ENCODE measurements at places on chromosomes 3 and 15.
A peak's percentile ranks its signal among the peaks of the same experiment; 100 is the strongest.

- DNase-seq = peak; percentile 18
Measured at GRCh38 chr3:51955893-51956770, 951 bp downstream of the GPR62 start.

- no peak for DNase-seq
Measured at GRCh38 chr3:124291008-124291407, 299.1 kb upstream of the ROPN1 start.

DNA sequence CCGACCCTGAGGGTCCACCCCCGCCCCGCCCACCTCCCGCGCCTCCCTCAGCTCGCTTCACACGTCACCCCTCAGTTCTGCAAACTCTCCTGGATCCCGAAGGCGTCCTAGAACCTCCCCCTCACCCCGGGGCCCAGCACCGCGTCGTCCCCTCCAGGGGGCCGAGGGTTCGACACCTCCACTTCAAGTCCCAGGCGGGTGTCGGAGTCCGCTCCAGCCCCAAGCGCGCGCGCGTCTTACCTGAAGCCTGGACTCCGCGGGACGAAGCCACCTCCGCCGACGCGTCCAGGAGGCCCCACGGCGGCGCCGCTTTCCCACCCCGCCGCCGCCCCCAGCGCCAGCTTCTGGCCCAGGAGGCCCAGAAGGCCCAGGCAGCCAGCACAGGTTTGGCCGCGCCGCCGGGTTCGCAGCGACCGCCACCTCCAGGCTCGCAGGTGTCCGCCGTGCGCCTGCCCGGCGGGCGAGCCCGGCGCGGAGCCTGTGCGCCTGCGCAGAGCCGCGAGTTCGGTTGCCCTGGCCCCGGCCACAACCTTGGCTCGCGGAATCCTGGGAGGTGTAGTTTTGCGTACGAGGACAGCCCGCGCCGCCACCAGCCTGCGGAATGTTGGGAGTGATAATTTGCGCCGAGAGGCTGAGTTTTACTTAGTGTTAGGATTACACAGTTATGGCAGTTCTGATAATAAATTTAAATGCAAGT is at the start of gene POMGNT2:
POMGNT2 (minus strand) TSS at position 484 of the 697 bp plus-strand sequence. CDS start 24,648 bp downstream, outside the sequence.
- DNase-seq = peak; percentile 91

DNA sequence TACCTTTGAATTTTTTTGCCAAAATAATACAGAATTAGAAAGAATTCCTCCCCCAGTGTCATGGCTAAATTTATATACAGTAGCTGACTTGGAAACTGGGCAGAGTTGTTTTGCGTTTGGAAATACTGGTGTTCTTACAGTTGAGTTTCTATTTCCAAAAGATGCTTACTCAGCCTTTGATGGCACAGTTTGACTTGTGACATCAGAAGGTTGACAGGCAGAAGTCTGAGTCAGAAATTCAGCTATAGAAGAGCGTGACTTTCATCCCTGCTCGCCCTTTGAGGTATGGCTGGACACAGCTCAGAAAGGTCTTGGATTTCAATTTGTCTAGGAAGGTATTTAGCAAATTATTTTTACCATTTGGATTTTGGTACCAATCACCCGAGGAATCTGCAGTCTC is 175.8 kb downstream of the VGLL4 start:
- DNase-seq = no peak

DNA sequence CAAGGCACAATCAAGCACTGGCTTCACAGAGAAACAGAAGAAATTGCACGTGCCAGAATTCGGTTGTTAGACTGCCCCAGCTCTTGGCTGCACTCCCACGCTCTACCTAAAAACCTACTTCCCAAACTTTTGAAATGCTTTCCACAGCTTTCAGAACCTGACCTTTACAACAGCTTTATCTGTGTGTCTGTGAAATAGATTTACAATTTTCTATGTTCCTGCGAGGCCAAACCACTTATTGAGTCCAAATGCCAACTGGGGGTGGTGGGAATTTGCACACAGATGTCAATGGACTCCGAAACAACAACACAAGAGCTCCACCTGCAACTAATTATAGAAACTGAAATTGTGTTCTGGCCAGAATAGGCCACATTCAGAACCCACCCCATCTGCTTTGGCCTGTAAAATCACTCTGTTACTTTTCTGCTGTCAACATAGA is 44.6 kb downstream of the ERC2 start:
- DNase-seq = no peak

DNA sequence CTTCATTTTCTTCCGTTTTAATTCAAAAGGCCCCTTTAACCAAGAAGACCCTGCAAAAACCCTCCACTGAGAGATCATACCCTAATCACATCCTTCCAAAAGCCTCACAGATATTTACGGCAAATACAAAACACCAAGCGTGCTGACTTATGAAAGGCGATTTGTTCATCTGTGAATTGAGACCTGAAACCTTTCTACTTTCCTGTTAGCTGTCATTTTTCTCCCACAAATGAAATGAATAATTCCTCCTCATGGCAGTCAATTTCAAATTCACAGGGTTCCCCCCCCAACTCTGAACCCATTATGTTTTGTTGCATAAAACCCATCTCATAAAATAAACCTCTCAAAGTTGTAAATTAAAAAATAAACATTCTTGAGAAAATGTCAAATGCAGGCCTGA is 149.6 kb downstream of the PDZRN3 start:
- DNase-seq = no peak

DNA sequence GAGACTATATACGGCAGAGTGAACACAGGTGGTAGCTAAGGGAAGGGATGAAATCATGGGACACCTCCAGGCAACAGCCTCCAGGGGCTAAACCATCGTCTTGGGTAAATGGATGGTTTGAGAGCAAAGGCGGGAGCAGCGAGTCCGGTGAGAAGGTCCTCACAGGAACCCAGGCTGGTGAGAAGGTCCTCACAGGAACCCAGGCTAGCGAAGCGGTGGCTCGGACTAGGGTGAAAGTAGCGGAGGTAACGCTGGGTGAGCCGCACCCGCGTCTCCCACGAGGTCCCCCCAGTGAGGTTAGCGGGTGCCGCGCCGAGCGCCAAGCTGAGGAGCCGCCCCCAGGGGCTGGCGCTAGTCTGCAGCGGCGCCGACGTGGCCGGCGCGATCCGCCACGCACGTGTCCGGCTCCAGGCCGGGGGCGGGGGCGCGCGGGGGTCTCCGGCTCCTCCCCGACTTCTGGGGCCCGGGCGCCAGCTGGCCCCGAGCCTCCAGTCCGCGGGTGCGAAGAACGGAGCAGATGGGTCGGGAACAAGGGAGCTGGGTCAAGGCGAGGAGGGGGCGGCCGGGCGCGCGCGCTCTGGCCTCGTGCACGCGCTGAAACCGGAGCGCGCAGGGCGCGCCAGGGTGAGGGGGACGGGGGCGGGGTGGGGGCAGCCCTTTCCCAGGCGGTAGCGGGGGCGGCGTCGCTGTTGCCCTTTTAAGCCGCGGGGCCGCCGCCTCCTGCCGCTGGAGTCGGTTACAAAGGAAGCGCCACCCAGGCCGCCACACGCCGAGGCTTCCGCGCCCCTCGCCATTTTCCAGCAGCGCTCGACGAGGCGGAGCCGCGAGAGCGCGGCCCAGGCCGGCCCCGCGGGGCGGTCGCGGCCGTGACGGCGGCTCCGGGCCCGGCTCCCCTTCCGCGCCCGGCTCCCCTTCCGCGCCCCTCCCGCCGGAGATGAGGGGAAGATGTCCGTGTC is at the start of gene UBE2Q2:
UBE2Q2 (plus strand) TSS at position 726 of the 956 bp plus-strand sequence; CDS start at position 946, 220 bp downstream.
- DNase-seq = peak; percentile 78

GRCh38 chr15:99963976-99964375 is 230.7 kb upstream of the LYSMD4 start:
- no peak for DNase-seq

DNA sequence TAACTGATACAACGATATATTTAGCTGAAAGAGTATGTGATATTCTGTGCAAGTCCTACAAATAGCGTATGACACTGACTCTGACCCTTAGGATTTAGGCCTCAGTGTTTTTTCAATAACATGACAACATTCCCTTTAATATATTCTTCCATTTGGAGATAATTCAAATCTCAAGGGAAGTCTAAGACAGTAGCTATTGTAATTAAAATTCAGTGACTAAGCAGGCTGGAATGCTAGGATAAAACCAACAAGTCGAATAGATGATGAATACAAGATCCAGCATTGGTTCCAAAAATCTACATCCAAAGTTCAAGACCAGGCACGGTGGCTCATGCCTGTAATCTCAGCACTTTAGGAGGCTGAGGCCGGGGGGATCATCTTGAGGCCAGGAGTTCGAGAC is 56.2 kb downstream of the QTRT2 start:
- no peak for DNase-seq

DNA sequence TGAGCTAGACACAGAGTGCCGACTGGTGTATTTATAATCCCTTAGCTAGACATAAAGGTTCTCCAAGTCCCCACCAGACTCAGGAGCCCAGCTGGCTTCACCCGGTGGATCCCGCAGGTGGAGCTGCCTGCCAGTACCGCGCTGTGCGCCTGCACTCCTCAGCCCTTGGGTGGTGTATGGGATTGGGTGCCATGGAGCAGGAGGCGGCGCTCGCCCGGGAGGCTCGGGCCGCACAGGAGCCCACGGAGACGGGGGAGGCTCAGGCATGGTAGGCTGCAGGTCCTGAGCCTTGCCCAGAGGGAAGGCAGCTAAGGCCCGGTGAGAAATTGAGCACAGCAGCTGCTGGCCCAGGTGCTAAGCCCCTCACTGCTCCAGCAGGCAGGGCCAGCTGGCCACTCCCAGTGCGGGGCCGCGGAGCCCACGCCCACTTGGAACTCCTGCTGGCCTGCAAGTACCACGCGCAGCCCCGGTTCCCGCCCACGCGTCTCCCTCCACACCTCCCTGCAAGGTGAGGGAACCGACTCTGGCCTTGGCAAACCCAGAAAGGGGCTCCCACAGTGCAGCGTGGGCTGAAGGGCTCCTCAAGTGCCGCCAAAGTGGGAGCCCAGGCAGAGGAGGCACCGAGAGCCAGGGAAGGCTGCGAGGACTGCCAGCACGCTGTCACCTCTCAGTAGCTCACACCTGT is 109.7 kb downstream of the NSMCE3 start:
- no peak for DNase-seq

DNA sequence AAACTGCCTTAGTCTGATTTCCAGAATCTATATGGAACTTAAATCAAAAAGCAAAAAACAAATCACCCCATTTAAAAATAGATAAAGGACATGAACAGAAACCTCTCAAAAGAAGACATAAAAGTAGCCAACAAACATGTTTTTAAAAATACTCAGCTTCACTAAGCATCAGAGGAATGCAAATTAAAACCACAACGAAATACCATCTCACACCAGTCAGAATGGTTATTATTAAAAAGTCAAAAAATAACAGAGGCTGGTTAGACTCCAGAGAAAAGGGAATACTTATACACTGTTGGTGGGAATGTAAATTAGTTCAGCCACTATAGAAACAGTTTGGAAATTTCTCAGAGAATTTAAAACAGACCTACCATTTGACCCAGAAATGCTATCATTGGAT is 367.9 kb downstream of the ZIC4 start:
- DNase-seq = no peak

DNA sequence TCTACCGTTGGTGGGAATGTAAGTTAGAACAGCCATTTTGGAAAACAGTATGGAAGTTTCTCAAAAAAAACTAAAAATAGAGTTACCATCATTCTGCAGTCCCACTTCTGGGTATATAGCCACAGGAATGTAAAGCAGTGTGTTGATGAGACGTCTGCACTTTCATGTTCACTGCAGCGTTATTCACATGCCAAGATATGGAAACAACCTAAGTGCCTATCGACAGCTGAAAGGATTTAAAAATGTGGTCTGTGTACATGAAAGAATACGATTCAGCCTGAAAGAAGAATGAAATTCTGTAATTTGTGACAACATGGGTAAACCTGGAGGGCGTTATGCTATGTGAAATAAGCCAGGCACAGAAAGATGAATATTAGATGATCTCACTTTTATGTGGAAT is 157.7 kb downstream of the THSD4 start:
- no peak for DNase-seq

DNA sequence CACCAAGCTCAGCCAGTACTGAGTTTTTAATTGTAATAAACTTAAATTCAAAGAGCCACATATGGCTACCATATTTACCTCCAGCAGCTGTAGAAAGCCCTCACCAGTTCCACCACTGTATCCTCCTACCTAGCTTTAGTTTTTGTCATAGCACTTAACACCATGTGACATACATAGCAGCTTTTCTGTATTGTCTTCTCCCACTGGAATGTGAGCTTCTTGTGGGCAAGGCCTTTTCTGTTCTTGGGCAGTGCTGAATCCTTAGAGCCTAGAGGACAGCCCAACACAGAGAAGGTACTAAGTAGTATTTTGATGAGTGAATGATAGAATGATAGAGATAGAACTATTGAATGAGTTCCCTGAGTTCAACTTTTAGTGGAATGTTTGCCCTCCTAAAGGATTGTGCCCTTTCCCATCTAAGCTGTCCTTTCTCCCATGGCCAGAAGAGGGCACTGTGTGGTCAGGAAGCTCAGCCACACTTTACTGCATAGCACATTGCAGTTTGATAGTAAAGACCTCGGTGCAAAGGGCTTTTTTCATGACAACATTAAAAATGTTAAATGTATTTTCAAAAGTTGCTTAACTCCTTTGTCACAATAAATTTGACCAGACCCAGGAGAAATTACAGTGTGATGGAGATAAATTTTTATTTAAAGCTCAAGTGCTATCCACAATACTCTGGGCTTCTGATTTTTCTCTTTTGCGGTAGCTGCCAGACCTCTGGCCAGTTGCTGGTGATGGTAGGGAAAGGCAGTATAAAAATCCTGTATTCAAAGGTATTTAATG is 115.8 kb downstream of the GHSR start:
- peak; percentile 67 for DNase-seq

DNA sequence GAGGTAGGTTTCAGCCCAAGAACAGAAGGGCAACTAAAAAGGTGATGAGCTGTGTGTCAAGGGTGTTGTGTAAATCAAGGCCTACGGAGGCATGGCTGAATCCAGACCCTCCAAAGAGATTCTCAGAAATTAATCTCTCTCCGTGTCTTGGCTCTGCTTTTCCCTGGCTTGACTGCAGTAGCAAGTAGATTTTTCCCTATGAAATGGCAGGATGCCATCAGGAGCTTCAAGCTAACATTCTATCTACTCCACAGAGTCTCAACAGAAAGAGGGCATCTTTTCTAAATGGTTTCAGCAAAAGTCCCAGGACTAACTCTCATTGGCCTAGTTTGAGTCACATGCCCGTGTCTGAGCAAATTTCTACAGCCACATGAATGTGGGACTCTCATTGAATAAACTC is 58.3 kb downstream of the LSM3 start:
- no peak for DNase-seq

DNA sequence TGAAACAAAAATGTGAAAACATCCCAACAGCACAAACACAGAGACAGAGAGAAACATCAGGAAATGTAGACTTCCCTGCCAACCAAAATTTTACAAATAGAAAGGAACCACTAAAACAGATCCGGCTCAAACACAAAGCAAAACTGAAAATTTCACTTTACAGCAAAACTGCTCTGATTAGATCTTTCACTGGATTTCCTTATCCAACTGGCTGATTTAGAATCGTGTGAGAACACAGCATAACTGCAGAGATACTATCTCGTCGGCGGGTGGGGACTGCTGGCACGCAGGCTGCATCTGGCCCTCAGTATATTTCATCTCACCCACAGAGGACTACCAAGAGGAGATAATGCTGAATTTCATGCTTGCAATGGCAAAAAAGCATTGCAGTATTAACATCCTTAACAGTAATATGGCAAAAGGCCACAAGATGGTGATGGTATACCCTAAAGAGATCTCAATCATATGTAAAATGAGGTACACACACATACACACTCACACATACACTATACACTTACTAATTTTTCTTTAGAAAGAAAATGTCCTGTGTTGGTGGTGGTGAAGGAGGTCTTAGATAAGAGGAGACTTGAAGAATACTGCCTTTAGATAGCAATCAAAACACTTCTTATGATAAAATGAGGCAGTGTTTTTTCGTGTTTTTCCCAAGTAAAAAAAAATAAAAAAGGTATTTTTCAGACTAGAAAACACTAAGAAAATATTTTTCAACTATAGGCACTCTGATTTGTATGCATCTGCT is 10.6 kb upstream of the LEO1 start:
- peak; percentile 75 for DNase-seq

GRCh38 chr3:126964261-126964660 is 18.7 kb upstream of the PLXNA1 start:
- no peak for DNase-seq

Measured in CD4-positive, alpha-beta T cell treated with Interleukin-2 at 100 ng/mL for 4 hours (primary cell).